Peyer's patch (tissue), 4 donors: ENCODE measurements at places on chromosomes 12 and 14. TPM values are rescaled to one million over a fixed set of nuclear protein-coding genes. Genes with fewer than 3 reads are reported as not detected.

- no peak for DNase-seq
These were observed 140.0 kb upstream of the KITLG start for GRCh38 chr12:88720231-88720630.

GRCh38 chr14:36661506-36662257 lies at the start of gene PAX9:
Gene PAX9 (plus strand): TSS chr14:36661860. CDS start chr14:36662090, 230 bp downstream.
- DNase-seq: peak; percentile 86

- no peak for DNase-seq
These were observed 162.3 kb downstream of the CALM1 start for GRCh38 chr14:90558983-90559590.

GRCh38 chr12:61043838-61044237 lies 1216.4 kb upstream of the USP15 start:
- DNase-seq: no peak

- DNase-seq: no peak
These were observed 26.8 kb downstream of the CCNK start for GRCh38 chr14:99507860-99508640.

SMCO2 gene
- total RNA-seq: not detected

DNA sequence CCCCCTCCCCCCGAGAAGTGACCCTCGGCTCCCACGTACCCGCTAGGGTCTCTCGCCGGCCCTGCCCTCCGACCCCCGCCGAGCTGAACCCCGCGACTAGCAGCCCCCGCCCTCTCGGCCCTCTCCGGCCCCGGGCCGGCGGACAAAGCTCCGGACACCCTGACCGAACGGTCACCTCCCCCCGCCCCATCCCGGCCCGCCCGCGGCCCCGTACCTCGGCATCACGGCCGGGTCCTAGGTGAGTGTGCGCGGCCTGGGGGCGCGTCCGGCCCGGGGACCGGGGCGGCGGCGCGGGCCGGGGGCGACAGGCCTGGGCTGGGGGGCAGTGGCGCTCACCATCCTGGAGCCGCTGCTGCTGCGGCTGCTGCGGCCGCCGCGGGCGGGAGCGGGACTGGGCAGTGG lies at the start of gene FIGNL2:
Gene FIGNL2, minus strand, starts transcription at position 393 of the 402 bp plus-strand sequence. CDS start 26,305 bp downstream, outside the sequence.
- no peak for DNase-seq

CDH24 gene
- 3.6 TPM for total RNA-seq

GRCh38 chr12:125688881-125689280 lies 623.6 kb downstream of the AACS start:
- no peak for DNase-seq

DNA sequence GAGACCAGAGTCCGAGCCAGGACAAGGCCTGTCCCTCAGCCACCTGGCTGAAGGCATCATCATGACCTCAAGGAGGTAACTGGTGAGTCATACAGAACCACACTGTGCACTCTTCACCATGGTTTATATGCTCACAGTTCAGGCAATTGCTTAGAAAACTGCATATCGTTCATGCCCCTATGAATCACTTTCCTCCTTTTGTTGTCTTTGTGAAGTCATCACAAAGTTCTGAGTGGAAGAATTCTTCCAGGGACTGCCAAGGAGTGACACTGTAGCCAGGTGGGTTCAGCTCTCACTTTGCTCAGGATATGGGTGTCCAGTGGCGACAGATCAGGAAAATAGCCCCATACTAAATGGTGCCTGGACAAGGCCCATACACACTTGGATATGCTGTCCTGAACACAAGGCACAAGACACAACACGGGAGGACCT lies 92.5 kb downstream of the DPF3 start:
- DNase-seq: no peak

CHGA gene
- total RNA-seq: 301 TPM

DNA sequence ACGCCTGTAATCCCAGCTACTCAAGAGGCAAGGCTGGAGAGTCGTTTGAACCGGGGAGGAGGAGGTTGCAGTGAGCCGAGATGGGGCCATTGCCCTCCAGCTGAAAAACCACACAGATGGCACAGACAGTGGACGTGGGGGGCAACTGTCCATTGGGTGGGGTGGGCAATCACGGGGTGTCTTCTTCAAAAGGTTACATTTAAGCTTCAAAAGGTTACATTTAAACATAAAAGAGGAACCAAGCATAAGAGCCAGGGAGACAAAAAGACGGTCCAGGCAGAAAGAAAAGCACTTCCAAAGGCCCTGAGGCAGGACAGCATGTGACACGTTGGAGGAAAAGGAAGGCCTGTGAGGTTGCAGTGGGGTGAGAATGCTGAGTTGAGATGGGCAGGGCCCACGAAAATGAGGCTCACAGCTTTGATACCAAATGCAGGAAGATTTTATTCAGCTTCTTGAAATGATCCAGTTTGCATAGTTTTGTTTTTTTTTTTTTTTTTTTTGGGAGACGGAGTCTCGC lies 10.7 kb downstream of the SCARB1 start:
- DNase-seq: no peak

GRCh38 chr12:116441292-116441691 lies 117.9 kb upstream of the MAP1LC3B2 start:
- DNase-seq: no peak

- no peak for DNase-seq
These were observed 13.5 kb downstream of the PTPN21 start for GRCh38 chr14:88541324-88541723.

DNA sequence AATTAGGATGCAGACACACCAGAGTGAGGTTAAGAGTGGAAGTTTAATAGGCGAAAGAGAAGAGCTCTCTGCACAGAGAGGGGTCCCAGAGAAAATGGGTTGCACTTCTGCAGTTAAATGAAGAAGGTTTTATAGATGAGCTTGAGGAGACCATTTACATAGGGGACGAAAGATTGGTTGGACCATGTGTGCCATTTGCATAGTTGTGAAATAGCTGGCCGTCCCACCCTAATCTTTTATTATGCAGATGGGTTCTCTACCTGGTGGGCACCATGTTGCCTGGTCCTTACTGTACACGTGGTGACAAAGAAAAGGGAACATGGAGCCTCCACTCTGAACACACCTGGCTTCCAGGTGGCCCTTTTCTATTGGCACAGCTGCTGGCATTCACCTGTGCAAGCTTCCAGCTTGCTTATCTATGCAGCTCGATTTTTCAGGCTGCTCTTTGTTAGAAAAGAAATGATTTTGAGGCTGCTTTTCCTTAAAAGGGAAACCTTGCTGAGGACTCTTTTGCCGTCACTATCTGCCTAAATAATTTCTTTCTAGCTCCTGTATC lies 67.1 kb upstream of the SRSF5 start:
- no peak for DNase-seq

DNA sequence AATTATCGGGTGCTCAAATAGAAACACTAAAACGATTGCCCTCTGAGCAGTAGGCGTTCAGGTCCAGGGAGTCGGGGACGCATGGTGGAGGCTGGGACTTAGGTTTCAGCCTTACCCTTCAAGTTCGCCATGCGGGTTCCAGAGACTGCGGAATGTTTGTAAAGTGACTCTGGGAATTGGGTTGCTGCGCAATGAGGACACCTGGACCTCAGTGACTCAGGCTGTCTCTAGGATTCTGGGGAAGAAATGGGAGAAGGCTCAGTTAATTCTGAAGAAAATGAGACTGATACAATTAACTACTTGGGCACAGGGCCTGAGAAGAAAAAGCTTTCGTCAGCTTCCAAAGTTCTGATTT lies 1.1 kb downstream of the LGALS3 start:
- no peak for DNase-seq

- DNase-seq: no peak
These were observed 263.6 kb upstream of the CRY1 start for GRCh38 chr12:107356937-107357295.

DNA sequence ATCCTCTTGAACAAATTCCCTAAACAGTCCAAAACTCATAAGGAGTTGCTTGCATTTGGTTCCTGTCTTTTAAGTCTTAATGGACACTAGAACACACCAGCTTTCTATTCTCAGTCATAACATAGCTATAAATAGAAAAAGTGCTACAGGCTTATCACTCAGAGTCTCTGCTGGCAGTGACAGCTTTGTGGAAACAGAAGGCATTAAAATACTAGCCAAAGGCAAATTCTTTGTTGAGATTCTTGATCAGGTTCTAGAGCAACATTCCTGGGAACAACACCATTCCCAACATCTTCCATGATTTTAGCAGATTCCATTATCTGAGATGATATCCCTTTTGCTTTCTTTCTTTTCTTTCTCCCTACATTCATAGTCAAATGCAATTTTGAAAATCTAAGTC lies 207.7 kb upstream of the PLEKHG7 start:
- no peak for DNase-seq

LGR5 gene
- total RNA-seq: 15.8 TPM

DNA sequence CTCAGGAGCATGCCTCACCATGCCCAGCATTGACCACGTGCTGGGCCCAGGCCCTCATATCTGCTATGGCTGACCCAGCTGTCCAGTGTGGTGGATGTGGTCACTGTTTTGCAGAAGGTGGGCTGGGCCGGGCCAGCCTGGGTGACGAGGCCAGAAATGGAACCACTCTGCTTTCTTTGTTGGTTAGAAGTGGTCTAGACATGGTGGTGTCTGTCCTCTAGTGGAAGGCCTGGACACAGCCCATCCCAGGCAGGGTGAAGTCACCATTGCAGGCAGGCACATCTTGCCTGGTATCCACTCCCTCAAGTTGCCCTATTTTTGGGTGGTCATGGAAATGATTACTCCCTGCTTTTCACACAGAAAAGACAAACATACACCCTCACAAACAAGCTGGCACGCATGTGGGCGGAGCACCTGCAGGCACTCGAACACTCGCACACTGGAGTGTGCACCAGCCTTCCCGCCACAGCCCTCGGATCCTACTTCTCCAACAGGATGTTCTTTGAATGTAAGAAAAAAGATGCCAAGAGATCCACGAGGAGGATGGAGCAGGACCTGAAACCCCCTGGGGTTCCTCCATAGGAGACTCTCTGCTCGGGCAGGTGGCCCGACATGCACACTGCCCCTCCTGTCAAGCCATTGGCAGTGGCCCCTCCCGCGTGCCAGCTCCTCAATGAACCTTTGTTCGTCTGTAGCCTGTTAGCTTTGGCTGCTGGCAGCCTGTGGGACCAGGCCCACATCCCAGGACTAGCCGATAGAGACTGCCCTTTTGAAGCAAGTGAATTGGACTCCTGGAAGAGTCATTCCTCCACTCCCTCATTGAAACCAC lies 38.4 kb downstream of the MLXIP start:
- DNase-seq: peak; percentile 74

DNA sequence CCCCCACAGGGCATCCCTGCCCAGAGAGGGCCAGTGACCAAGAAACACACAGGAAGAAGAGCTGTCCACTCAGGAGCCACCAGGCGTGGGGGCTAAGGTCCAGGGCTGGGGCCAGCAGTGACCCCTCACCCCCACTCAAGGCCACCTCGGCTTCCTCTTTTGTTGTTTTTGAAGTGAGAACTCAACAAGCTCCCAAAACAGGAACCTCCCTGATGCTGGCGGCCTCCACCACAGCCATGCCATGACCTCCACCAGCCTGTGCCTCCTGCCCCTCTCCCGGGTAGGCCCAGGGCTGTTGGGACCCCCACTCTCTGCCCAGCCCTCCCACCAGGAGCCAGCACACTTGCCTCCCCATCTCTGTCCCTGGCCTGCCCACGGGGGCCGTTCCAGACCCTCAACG lies 7.8 kb downstream of the AKT1 start:
- no peak for DNase-seq

DNA sequence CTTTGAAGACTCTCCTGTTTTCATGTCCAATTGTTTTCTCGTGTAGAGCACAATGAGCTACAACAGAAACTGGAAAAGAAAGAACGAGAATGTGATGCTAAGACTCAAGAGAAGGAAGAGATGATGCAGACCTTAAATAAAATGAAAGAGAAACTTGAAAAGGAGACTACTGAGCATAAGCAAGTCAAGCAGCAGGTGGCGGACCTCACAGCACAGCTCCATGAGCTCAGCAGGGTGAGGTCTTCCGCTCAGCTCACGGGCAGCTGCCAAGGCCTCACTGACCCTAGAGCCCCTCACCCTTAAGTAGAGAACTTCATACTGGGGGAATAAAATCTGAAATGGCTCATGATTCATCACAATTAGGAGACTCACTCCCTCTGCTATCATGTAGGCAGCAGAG lies 134.7 kb downstream of the GPR135 start:
- no peak for DNase-seq

PNN gene
- total RNA-seq: 71.3 TPM
